ENCODE measurements at places on chromosomes 2 and 18.

DNA sequence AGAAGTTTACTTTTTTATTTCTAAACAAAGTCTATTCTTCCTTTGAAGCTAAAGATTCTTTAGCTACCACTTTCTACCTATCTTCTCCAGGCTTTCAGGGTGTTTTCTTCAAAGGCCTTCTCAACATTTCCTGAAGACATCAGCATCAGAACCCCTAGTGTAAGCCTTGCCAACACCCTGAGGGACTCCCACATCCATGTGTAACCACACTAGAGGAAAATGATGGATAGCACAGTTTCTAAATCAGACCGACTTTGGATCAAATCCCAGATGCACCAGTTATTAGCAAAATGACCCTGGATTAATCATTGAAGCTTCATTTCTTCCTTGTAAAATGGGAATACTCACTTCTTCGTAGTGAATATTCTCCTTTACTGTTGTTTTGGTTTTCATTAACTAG, 4.7 kb upstream of the TTN start:
- no peak for DNase-seq

DNA sequence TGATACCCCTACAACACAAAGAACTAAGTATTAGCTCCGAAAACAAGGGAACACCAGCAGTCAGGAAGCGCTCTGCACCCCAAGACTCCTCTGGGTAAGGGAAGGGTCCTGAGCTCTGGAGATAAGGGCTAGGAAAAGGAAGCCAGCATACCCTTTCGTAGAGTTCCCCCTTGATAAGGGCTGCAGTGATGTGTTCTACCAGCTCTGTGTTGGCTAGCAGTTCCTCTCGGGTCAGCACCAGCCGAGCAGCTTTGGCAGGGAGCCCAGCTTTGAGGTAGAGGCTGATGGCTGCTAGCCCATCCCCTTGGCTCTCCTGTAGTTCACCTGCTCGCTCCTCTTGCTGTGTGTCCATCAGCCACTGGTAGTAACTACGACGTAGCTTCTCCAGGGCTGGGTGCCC, 18.9 kb downstream of the KRTCAP3 start:
- no peak for DNase-seq

DNA sequence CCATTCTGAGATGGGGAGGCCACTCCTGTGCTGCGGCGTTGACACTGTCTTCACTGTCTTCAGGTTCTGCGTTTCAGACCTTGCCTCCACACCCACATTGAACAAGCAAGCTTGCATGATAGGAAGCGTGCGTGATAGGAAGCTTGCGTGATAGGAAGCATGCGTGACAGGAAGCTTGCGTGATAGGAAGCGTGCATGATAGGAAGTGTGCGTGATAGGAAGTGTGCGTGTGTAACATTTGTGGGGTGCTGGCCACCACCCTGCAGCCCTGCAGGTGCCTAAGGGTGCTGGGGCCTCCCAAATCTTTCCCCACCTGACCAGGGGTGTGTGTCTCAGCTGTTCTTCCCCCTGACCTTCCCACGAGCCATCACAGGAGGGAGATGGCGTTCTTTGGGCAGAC, 25.3 kb downstream of the TSHZ1 start:
- DNase-seq: no peak

GRCh38 chr18:77590943-77591515, 341.4 kb downstream of the GALR1 start:
- no peak for DNase-seq

- DNase-seq: no peak
Measured at GRCh38 chr18:77360315-77361190, 110.9 kb downstream of the GALR1 start.

DNA sequence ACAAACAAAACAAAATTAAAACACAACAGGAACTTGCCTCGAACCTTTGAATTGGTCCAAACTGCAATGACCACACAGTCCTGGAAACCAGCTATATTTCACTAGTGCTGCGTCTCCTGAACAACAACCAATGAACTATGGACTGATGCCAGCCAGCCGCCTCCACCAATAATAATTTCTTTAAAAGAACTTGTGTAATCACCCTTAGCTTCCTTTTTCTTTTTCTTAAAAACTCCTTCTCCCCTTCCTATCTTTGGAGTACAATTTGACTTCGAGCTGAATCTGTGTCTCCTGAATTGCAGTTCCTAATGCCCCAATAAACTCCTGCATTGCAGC, 1.6 kb upstream of the CXXC1 start:
- DNase-seq: no peak

GRCh38 chr2:237627441-237628246, at the start of gene LRRFIP1:
LRRFIP1 (plus strand) TSS chr2:237627587; CDS start chr2:237627645, 58 bp downstream.
- peak; percentile 27 for DNase-seq

DNA sequence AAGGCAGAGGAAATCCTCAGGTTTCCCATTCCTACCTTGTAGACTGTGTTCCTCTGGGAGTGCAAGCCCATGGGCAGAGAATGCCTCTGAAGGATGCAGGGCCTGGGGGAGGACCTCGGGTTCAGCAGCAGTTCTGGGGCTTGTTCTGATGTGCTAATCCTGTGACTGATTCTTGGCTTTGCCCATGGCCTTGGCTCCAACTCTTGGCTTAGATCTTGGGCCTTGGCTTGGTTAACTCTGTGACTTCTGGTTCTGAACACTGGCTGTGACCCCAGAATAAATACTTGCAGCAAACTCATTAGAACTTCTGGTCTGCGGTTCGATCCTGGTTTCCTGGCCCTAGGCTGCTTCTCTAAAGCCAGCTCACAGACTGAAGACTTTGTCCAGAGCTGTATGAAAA, 366.9 kb upstream of the ZEB2 start:
- no peak for DNase-seq

DNA sequence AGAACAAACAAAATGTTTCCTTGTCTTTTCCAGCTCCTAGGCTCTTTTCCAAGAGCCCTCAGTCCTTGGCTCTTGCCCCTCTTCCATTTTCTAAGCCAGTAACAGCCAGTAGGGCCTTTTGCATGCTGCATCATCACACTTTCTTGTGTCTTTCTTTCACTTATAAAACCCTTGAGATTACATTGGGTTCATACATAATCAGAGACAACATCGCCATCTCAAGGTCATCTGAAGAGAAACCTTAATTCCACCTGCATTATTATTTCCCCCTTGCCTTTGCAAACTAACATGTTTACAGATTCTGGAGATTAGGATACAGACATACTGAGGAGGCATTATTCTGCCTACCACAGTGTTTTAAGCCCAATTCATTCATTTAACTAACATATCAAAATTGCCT, 697.3 kb downstream of the TRIB2 start:
- peak; percentile 21 for DNase-seq

GRCh38 chr2:54370405-54371104, 85.6 kb upstream of the SPTBN1 start:
- no peak for DNase-seq

- DNase-seq: peak; percentile 58
Measured at GRCh38 chr2:178280244-178280852, 86.0 kb downstream of the OSBPL6 start.

DNA sequence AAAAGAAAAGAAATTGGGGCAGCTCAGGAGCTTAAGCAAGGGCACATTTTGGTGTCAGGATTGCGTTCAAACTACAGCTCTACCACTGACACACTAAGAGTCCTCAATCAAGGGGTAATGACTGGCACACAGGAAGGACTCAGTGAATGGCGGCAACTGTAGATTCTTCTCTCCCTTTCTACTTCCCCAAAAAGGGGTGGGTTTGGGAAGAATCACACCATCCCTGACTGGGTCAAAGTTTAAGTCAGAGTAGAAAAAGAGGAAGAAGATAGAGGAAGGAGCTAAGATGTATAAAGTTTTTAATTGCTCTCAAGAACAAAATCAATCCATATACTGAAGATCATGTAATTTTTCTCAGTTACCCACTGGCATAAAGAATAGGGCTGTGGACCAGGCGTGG, 2.6 kb downstream of the NLRC4 start:
- DNase-seq: no peak

DNA sequence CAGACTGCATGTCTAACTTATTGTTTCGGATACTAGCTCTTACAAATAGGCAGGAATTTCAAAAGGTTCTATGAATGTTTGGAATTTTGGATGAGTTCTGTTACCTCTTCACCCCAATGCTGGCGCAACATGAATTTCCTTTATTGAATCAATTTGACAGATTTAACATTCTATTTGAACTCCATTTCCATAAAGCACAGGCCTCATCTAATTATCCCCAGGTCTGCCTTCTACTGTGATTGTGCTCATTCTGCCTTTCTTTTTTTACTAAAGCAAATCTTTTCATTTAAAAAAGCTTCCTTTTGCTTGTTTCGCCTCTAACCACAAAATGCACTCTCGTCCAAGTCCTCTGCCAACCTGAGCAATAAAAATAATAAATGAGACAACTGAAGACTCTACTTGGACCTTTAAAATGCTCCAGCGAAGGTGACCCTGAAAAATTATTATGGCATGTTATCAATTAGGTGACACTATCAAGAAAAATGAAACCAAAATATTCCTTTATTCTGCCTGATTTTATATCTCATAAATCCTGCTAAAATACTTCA, 922.9 kb upstream of the FSHR start:
- DNase-seq: no peak

DNA sequence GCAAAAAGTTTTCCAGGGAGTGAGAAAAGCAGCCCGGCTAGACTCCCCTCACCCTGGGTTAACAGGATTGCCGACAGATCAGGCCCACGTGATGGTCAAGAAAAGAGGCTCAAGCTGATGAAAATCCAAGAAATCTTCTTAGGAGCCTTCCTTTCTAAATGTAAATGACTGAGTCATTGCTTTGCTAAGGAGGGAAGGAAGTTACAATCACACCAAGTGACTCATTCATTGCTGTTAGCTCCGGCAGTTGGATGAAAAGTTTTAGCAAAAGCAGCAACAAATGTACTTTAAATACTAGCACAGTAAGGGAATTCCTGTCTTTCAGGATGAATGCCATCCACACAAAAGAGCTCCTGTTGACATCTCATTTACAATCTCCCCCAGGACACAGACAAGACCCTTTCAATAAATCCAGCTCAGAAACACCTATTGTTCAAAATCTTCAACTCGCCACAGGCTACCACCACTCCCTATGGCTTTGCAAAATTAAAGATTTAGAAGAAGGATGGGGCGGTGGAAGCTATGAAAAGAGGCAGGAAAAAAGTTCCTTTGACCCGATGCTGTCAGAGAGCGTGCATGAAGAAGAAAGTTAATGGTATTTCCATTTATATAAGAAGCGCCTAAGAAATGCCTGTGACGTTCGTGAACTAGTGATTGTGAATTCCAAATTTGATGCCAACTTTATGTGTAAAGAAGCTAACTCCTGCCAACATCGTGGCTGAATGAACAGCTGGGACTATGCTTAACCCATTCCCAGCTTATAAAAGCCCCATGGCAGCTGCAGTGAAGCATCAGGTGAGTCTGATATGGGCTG, 153.7 kb downstream of the TGIF1 start:
- DNase-seq: peak; percentile 96

DNA sequence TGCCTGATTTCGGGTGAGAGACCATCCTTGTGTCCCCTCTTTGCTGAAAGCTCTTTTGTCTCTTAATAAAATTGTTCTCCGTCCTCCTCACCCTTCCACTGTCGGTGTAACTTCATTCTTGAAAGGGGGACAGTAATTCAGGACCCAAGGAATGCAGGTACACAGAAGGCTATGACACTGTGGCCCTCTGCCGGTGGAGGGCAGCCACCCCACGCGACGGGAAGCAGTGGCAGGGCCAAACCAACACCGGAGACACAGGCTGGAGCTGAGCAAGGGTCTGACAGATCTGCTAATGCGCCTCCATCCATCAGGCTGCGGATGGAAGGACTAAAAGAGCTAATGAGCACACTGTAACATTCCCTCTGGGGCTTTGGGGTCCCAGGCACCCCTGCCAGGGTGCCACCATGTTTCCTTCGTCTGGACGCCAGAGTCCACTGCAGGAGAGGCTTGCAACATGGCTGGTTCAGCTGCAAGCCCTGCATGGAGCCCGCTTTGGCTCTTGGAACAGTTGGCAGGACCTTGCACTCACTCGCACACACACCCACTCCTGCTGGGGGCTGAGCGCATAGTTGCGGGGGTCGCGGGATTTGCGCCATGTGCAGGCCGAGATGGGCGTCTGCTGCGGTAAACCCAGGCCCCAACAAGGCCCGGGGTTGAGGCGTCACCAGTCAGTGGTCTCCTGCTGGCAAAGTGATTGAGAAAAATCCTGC, 544.1 kb upstream of the CDH7 start:
- DNase-seq: no peak

GRCh38 chr2:154477319-154477718, 221.2 kb upstream of the KCNJ3 start:
- DNase-seq: no peak

DNA sequence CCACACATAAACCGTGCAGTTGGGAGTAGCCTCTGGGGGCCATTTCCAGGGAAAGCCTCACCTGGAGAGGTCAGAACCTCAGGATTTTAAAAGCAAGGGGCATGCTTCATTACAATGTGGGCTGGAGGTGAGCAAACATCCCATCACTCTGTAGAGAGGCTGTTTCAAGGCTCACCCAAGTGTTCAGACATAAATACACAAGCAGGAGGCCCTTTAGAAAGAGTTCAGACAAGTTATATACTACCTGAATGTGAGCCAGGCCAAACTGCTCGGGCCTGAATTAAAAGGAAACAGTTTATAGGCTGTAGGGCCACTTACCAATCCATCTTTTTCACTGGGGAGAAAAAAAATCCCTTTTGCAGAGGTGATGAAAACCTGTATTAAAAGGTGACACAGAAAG, 540.0 kb upstream of the ZEB2 start:
- DNase-seq: no peak

Measured in ACHN (cell line).